PC-3 (cell line): ENCODE measurements at places on chromosomes 5 and 9. TPM values are rescaled to one million over a fixed set of nuclear protein-coding genes. Genes with fewer than 3 reads are reported as not detected.
A peak's percentile ranks its signal among the peaks of the same experiment; 100 is the strongest.

BRINP1 gene
- total RNA-seq = not detected in 2 replicates

OR1J1 gene
- not detected in 2 replicates for total RNA-seq

MARCOL gene
- total RNA-seq = not detected in 2 replicates

CCNO gene
- 3.4 and 5.3 TPM in 2 replicates for total RNA-seq

TSSK1B gene
- total RNA-seq = 0.33 TPM in 1 of 2 replicates, not detected in the other

DNA sequence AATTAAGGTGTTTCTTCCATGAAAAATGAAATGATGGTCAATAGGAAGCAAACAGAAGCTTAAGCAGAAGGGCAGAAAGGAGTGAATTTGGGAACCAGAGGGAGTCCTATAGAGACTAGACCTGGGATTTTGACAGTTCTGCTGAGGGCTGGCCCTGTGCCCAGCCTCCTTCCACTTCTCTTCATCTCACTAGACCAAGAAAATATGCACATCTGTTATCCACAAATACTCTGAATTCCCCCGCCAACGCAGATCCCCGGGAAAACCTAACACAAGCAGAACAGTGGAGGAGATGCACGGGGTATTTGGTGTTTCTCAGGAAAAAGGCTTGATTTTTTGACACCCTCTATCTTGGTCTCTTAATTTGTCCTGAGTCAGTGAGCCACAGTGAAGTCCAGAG lies 22.7 kb downstream of the GRIA1 start:
- no peak overlapping the region for H3K4me3 ChIP-seq
- no peak overlapping the region for H3K27ac ChIP-seq
- H3K36me3 ChIP-seq = no peaks in the 10 kb centered on the region
- DNase-seq = no peak
- H3K27me3 ChIP-seq = 0 out of 2 replicates have a peak, but pooled peaks cover 3% of the 10 kb centered on the region
- no peaks in the 10 kb centered on the region for H3K4me1 ChIP-seq

GRCh38 chr5:117494188-117494587 lies 919.6 kb upstream of the SEMA6A start:
- no peak overlapping the region for H3K27ac ChIP-seq
- H3K27me3 ChIP-seq = no peaks in the 10 kb centered on the region
- DNase-seq = no peak
- H3K4me1 ChIP-seq = no peaks in the 10 kb centered on the region
- H3K36me3 ChIP-seq = no peaks in the 10 kb centered on the region
- H3K4me3 ChIP-seq = no peak overlapping the region

- no peak overlapping the region for H3K27ac ChIP-seq
- no peaks in the 10 kb centered on the region for H3K36me3 ChIP-seq
- H3K4me1 ChIP-seq = no peaks in the 10 kb centered on the region
- H3K27me3 ChIP-seq = no peaks in the 10 kb centered on the region
- H3K4me3 ChIP-seq = no peak overlapping the region
- DNase-seq = no peak
Measured at GRCh38 chr9:133227242-133227860, 18.3 kb upstream of the OBP2B start.

- H3K27me3 ChIP-seq = no peaks in the 10 kb centered on the region
- H3K27ac ChIP-seq = peak overlapping the region; percentile 99
- peaks cover 28% of the 10 kb centered on the region for H3K36me3 ChIP-seq
- no peak overlapping the region for H3K4me3 ChIP-seq
- H3K4me1 ChIP-seq = peaks cover 51% of the 10 kb centered on the region
- DNase-seq = no peak
Measured at GRCh38 chr9:128913048-128913900, 7.5 kb upstream of the PHYHD1 start.

DNA sequence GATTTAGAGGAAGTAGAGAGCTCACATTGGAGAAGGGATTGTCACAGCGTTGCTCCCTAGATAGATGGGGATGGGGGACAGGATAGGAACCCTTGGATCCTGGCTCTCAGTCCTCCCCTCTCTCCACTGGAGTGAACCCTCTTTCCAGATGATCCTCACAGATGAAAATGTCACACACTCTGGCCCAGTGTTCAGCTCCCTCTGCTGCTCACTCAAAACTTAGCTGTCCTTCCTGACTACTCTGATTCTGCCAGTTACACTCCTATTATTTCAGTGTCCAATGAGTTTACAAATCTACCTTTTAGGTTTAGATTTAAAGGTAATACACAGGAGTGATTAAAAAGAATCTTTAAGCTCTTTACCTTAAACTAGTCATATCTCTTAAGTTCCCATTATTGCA lies 5.8 kb upstream of the SPINK7 start:
- no peak overlapping the region for H3K4me3 ChIP-seq
- H3K27ac ChIP-seq = no peak overlapping the region
- no peaks in the 10 kb centered on the region; the same call in 1 of the 2 replicates for H3K4me1 ChIP-seq
- no peaks in the 10 kb centered on the region for H3K27me3 ChIP-seq
- H3K36me3 ChIP-seq = no peaks in the 10 kb centered on the region
- peak; percentile 42 for DNase-seq

- H3K36me3 ChIP-seq = no peaks in the 10 kb centered on the region
- no peak for DNase-seq
- peaks cover 8% of the 10 kb centered on the region for H3K4me1 ChIP-seq
- no peak overlapping the region for H3K27ac ChIP-seq
- H3K27me3 ChIP-seq = no peaks in the 10 kb centered on the region
- H3K4me3 ChIP-seq = no peak overlapping the region
Measured at GRCh38 chr9:99811172-99811571, 10.5 kb upstream of the NR4A3 start.
